Caki2 (cell line): ENCODE measurements at places on chromosomes 7 and 10. TPM values are rescaled to one million over a fixed set of nuclear protein-coding genes. Genes with fewer than 3 reads are reported as not detected.

DNA sequence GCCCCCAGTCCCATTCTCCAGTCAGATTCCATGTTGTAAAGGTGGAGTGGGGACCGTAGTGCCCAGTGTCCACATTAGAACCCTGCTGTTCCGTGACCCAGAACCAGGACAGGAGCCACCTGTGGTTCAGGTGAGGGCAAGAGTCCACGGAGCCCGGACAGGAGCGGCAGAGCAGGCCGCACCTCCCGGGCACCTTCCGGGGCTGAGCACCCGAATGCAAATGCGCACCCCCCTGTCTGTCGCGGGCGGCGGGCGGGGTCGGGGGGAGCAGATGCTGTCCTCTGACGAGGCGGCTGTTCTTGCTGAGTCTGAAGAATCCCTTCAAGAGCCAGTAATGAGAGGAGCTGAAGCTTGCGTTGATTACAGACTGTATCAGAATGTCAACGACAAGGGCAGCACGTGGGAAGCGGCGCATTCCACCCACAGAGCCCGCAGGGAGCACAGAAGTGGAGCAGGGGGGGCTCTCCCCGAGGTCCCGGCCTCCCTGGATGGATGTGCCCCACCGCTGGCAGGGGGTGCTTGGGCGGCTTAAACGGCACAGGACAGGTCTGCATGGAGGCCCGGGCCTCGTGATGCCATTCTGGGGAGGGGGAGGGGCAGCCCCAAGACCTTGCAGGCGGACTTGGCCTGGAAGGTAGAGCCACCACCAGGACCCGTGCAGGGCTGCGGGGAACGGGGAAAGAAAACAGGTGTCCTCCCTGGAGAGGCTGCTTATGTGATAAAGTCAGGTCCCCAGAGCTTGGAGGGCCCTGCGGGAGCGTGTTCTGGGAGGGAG is 407.5 kb upstream of the RNF32 start:
- DNase-seq: no peak

DNA sequence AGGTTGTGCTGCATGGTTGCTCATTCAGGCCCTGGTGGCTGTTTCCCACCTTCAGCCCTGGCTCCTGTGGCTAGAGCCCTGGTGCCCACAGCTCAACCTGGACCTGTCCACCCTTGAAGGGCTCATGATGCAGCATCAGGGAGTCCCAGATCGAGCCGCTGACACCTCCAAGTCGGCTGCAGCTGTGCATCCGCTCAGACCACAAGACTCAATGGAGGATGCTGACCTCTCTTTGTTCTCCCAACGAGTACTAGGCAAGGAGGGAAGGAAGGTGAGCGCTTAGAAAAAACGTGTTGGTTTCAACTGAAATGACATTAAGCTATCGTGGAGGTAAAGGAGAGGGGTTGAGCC is 9.5 kb upstream of the C10orf95 start:
- DNase-seq: no peak

DNA sequence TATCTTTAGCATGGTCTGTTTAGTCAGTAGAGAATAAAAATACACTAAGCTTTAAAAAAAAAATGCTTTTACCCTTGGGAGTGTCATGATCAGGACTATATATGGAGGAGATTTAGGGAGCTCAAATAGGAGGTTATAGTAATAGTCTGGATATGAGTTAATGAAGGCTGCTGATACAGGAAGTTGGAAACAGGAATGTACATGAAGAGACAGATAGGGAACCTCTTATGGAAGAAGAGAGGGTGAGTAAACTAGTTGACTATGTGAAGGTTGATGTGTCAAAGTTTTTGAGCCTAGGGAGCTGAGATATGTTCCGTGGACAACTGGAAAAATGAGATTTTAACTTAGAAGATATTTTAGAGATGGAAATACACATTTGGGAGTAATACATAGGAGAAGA is 472.0 kb upstream of the FZD8 start:
- DNase-seq: no peak

- no peak for DNase-seq
Measured at GRCh38 chr10:37713642-37714041, 143.8 kb downstream of the ZNF248 start.

DNA sequence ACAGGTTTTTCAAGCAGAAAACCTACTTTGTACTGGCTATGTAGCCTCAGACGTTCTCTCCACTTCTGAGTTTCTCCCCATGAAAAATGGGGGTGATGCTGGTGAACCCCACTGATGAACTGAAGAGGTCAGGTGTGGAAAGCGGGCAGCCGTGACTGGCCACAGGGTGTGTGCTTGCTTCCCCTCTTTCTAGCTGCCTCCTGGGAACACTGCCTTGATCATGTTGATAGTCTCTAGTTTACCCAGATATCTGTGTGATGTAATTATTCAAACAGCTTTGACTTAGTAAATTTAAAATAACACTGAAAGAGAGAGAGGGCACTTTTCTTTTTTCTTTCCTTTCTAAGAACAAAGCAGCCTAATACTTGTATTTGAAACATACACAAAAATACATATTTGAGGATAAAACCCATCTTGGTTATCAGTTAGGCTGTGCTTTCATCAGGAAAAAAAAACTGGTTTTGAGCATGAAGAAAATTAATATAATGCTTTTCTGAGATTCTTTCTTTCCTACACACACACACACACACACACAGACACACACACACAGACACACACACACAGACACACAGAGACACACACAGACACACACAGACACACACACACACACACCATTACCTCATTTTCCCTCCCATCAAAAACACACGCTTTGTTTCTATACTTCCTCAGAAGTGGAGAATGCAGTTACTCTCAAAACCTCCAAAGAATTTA is 76.7 kb downstream of the MACC1 start:
- DNase-seq: no peak

DNA sequence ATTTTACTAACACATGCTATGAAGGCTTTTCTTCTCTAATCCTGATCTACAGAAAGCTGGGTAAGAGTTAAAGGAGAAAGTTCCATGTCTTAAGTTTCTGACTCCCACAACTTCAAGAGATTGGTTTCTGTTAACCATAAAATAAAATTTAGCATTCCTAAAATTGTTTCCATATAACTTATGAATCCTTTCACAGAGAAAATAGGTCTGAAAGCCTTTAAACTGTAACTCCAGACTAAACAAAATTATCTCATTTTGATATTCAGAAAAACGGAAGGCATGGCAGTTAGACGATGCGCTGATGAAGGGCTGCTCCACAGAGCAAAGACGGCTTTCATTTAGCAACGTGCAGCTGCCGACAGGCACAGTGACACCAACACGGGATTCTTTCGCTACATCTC is 133.3 kb downstream of the SLC25A13 start:
- DNase-seq: no peak

GRCh38 chr7:155984028-155984580 is 171.8 kb upstream of the SHH start:
- DNase-seq: no peak

Gene BMPER
- total RNA-seq: not detected in 2 replicates

Gene OR13A1
- total RNA-seq: not detected in 2 replicates

DNA sequence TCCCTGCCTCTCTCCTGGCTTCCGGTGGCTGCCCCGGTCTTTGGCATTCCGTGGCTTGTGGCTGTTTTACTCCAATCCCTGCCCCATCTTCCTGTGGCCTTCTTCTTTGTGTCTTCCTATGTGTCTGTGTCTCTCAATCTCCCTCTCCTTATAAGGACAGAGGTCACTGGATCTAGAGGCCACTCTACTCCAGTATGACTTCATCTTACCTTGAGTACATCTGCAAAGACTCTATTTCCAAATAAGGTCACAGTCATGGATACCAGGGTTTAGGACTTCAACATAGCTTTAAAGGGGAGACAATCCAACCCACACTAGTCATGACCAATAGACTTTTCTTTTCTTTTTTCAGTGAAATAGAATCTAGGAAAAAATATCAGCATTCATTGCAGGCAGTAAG is 153.3 kb upstream of the INSYN2A start:
- DNase-seq: no peak

DNA sequence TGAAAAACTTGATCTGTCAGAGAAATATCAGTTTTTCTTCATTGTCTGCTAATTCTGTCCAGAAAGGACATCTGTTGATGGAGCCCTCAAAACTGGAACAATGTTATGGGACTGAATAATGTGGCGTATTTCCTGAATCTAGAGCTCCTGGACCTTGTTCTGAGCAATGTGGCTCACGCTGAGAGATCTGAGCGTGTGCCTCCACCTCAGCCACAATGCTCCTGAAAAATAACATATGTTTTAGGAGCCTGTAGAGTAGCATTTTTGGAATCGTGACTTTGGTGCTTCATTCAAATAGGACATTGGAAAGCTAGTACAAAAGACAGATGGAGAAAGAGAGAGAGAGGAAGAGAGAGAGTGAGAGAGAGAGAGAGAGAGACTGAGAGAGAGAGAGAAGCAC is 110.3 kb downstream of the BMPER start:
- DNase-seq: no peak

Gene HABP2
- 0.72 and 1.6 TPM in 2 replicates for total RNA-seq

Gene GSAP
- total RNA-seq: 4.7 and 11.7 TPM in 2 replicates

DNA sequence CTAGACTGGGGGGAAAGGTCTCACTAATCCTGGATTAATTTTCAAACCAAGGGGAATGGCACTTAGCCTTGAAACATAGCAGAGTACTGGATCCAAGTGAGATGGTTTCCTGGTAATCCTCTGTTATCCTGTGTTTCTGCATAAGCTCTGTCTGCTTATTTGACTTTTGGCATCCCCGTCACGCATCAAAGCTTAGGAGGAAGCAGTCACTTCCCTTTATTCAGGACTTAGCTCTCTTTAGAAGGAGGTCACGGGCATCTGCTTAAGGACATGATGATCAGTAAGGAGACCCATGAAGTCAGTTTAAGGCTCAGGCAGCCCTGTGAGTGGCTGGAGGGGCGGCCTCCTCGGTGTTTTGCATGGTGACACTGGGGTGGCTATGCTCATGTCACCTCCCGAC is 30.0 kb downstream of the TSPAN15 start:
- peak; percentile 58 for DNase-seq

Gene SHH
- total RNA-seq: 8.7 and 18.5 TPM in 2 replicates
